ENCODE measurements at places on chromosomes 7 and 10.

- no peak for DNase-seq
Observed at GRCh38 chr10:78314651-78315050, 281.0 kb downstream of the RPS24 start.

DNA sequence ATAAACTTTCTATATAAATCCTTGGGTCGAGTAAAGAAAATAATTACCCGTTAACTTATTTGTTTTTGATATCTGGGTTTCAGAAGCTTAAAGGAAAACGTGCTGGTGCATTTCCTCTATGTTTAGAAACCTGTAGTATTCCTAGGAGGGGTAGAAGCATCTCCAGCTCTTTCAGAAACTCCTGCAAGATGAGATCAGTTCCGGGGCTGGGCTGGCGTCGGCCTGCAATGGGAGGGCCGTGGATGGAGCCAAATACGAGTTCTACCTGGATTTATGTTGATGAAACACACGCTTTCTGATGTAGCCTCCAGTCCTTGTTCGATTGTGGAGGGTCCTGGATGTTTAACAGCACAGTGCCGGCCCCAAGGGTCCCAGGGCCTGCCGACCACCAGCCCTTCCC, 35.8 kb upstream of the DIP2C start:
- no peak for DNase-seq

GRCh38 chr10:93412801-93413200, 69.3 kb downstream of the MYOF start:
- DNase-seq: no peak

GRCh38 chr10:75110006-75110632, 1.3 kb upstream of the SAMD8 start:
- DNase-seq: no peak

GRCh38 chr7:87354749-87355148, 9.3 kb downstream of the CROT start:
- no peak for DNase-seq

- peak; percentile 79 for DNase-seq
Observed at GRCh38 chr10:86688398-86688921, 20.1 kb downstream of the LDB3 start.

DNA sequence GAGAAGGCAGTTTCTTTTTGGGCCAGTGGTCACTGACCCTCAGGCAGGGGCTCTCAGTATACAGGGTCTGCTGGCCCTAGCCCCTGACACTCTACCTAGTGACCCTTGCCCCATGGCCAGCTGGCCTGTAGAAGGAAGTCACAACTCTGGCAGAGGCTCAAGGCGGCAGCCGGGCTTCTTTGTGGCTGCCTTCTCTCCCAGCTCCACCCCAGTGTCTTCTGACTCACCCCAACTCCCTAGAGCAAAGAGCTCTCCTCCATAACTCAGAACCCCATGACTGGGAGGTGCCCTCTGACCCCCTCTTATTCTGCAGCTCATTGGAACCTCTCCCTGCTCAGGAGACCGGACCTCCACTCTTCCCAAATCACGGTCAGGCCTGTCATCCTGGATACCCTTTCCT, 358.2 kb downstream of the FGFR2 start:
- DNase-seq: peak; percentile 6

- DNase-seq: no peak
Observed at GRCh38 chr10:47152861-47153349, 147.1 kb upstream of the GDF10 start.

DNA sequence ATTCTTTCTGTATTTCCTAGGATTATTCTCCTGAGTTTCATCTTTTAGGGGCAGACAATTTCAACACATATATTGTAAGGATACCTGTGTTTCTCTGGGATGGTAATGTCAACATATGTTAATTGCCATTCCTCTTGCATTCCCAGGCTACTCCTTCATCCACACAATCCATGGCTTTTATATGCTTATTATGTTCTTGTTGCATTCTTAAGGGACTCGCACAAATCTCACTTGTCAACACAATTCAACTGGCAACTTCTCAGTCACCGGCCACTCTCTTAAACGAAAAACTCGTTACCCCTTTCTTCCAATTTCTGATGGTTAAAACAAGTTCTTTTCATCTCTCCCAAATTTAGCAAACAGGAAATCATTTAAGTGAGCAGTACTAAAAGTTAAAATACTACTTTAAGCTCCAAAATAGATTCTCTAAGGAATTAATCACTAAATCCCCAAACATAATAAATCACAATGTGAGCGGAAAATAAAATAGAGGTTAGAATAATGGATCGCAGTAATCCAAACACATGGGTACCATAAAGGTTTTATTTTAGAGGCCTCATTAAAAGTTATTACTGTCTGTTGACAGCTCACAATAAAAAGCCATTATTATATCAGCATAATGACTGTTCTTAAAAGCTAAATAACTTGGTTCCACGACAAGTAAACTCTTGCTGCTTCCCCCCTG, 223.2 kb downstream of the ELMO1 start:
- DNase-seq: no peak

GRCh38 chr10:5485948-5486852, 13.2 kb downstream of the CALML5 start:
- DNase-seq: no peak

GRCh38 chr7:91235211-91235832, 28.9 kb upstream of the FZD1 start:
- no peak for DNase-seq

DNA sequence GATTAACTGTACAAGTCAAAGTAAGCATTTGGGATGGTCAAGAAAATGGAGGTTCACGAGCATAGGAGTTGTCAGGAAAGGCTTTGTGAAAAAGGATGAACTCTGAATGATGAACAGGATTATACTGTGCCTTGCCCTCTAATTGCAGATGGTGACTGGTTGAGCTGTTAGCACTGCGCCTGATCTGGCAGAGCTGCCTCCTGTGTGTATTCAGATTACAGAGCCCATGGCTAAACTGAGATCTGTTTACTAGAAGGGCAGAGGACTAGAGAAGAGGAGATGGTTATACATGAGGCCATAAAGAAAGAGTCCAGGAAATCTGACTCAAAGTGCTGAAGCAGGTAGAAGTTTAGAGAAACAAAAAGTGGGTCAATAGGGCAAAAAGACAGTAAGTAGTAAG, 29.7 kb downstream of the LRRC72 start:
- no peak for DNase-seq

DNA sequence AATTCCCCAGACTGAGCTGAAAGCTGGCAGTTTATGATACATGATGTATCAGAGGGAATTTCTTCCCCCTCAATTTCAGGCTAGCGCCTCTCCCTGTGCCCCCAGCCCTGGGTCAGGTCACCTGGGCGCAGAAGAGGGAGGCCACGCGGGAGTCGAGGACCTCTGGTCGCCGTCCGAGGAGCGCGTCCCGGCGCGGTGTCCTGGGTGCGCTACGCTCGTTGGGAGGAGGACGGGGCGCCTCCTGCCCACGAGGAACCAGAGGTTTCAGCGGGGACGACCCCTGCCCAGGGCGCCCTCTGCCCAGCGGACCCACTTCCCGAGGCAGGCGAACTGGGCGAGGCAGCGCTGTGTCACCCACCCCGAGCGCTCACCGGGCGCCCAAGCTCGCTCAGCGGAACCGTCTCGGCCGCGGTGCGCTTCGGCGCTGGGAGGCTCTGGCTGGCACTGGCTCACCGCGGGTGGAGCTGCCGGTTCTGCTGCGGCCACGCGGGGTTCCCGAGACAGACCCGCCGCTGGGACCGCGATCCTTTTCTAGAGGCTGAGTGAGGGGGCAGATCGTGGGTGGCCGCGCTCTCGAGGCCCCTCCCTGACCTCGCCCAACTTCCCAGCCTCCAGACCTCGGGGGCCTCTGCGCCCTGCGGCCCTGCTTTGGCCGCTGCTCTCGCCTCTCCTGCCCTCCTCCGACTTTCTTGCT, at the start of gene FAM237B:
Gene FAM237B (minus strand): TSS at position 504 of the 694 bp plus-strand sequence. CDS start 1,556 bp downstream, outside the sequence.
- peak; percentile 5 for DNase-seq

GRCh38 chr7:98312201-98312600, 30.7 kb downstream of the BRI3 start:
- no peak for DNase-seq

DNA sequence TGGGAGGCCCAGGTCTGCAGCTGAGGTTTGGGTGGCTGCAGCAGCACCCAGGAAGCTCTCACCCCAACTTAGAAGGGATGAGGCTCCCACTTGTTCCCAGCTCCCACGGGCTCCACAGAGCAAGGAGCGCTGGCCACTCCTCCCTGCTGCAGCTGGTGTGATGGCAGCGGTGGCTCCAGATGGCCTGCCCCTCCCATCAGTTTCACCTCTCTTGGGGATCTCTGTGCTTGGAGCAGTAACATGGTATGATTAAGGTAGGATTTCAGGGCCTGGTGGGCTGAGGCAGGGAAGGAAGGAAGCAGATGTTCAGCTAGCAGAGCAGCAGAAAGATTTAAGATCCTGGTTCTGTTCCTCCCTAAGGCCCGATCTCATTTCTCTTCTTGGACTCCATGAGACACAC, 66.8 kb upstream of the KIF5B start:
- DNase-seq: no peak

DNA sequence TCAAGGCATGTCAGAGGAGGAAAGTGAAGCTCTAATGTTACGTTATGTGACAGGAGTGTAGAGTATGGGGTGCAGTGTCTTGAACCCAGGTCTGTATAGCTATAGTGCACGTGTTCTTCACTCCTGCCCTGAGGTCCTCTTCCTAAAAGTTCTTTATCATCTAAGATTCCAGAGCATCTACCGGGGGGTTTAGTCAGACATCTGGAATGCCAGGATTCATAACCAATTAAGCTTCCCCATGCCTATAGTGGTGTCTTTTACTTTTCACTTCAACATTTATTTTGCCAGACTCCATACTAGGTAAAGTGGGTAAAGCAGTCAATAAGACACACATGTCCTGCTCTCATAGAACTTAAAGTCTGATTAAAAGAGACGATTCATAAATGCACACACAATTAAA, 22.4 kb downstream of the PPP1R3C start:
- no peak for DNase-seq

GRCh38 chr10:78514459-78514858, 480.8 kb downstream of the RPS24 start:
- DNase-seq: no peak

DNA sequence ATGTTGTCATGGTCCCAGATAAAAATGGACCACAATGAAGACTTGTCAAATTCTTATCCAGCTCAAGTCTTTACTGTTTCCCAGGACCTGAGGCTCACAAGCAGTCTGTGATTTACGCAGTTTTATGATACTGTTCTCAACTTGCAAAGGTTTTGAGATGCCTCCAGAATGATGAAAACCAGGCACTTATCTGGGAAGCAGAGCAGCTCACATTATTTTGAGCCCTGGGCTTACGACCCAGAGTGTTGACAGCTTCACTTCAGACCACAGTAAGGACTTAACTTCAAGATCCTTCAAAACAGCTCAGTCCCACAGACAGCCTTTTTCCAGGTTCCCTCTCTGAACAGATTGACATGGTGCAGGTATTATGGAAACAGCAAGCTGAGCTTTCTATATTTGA, 236.1 kb downstream of the RNLS start:
- DNase-seq: no peak

DNA sequence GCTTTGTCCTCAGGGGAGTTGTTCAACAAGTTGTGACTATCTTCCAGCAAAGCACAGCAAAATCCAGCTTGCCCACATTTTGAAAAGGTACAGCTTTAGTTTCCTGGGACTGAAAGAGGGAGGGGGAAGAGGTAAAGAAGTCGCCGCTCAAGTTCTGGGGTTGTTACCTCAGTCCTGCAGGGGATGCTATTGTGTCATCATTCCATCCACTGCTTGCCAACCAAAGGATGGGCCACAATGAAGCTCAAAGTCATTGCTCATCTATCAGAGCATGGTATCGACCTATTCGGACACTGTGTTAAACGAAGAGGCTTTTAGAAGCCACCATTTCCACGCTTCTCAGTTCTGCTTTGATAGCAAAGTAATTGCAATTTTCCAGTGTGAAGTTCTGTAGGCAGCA, 34.3 kb downstream of the NPY start:
- no peak for DNase-seq

- DNase-seq: no peak
Observed at GRCh38 chr10:48707472-48707871, 22.8 kb downstream of the WDFY4 start.

GRCh38 chr10:71339796-71340589, 20.9 kb downstream of the SLC29A3 start:
- DNase-seq: no peak

GRCh38 chr7:1926908-1927306, 256.8 kb downstream of the ELFN1 start:
- no peak for DNase-seq

- peak; percentile 58 for DNase-seq
Observed at GRCh38 chr7:108030516-108030915, 27.6 kb upstream of the LAMB1 start.

GRCh38 chr7:20409961-20410360, 79.3 kb downstream of the ITGB8 start:
- no peak for DNase-seq

- no peak for DNase-seq
Observed at GRCh38 chr7:74612015-74612829, 45.3 kb upstream of the GTF2I start.

Measured in mesenchymal stem cell (in vitro differentiated cells and primary cell).